ENCODE measurements at places on chromosomes 5 and 9. TPM values are rescaled to one million over a fixed set of nuclear protein-coding genes. Genes with fewer than 3 reads are reported as not detected.
A peak's percentile ranks its signal among the peaks of the same experiment; 100 is the strongest.

GRCh38 chr5:958701-959571 is 49.7 kb upstream of the NKD2 start:
- no peaks in the 10 kb centered on the region for H3K36me3 ChIP-seq
- H3K4me1 ChIP-seq: peaks cover 63% of the 10 kb centered on the region
- peak; percentile 54 for DNase-seq
- no peak overlapping the region for H3K4me3 ChIP-seq
- H3K27me3 ChIP-seq: peaks cover 51% of the 10 kb centered on the region

- no peak overlapping the region for H3K4me3 ChIP-seq
- H3K36me3 ChIP-seq: no peaks in the 10 kb centered on the region
- DNase-seq: no peak
Measured at GRCh38 chr5:148792744-148793143, 33.7 kb upstream of the ADRB2 start.

GRCh38 chr5:62828742-62829603 is 250.4 kb downstream of the LRRC70 start:
- H3K36me3 ChIP-seq: no peaks in the 10 kb centered on the region
- H3K27ac ChIP-seq: no peak overlapping the region
- no peaks in the 10 kb centered on the region for H3K27me3 ChIP-seq
- peak; percentile 42 for DNase-seq
- no peaks in the 10 kb centered on the region for H3K4me1 ChIP-seq

DNA sequence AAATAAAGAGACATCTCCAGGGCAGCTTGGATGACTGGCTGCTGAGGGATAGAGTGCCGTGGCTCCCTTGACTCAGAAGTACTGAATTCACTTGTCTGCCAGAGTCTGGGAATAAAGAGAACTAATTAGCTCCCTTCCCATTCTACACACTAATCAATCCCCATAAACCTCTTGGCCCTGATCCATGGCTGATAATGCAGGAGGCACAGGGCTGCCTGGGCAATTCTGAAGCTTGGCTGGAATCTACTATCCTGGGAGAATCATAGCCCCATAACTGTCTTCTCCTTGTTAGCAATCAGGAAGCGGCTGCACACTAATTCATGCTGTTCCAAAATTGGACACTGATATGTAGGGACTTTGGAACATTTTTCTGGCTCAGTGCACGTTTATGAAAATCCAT is 197.7 kb downstream of the PTTG1 start:
- no peak overlapping the region for H3K4me3 ChIP-seq
- no peaks in the 10 kb centered on the region for H3K4me1 ChIP-seq
- no peak overlapping the region for H3K27ac ChIP-seq
- H3K27me3 ChIP-seq: no peaks in the 10 kb centered on the region

DNA sequence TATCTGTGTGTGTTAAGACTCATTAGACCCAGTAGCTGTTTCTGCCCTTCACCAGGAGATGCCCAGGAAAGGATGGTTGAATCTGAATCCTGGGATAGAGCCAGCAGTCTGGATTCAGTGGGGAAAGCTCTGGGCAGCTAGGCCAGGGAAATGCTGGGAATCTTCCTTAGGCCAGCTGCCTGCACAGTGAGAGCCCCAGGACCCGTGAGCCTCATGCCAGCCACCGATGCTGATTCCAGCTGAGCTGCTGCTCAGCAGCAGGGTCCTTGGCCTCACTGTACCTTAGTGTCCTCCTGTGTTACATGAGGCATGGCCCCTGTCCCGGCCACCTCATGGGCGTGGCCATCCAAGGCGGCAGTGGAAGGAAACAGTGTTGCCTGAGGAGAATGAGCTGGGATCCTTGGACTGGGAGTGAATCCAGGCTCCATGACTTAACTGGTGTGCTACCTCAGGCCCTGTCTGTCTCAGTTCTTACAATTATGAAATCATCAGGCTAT is 87.1 kb downstream of the AMBP start:
- peak; percentile 51 for DNase-seq
- H3K27me3 ChIP-seq: no peaks in the 10 kb centered on the region
- peak overlapping the region; percentile 91 for H3K27ac ChIP-seq
- peaks cover 91% of the 10 kb centered on the region for H3K4me1 ChIP-seq

- no peak for DNase-seq
- H3K36me3 ChIP-seq: no peaks in the 10 kb centered on the region
- H3K27ac ChIP-seq: no peak overlapping the region
- peaks cover 3% of the 10 kb centered on the region for H3K4me1 ChIP-seq
Measured at GRCh38 chr5:40027400-40027799, 602.6 kb upstream of the DAB2 start.

GRCh38 chr5:32420506-32420905 is 24.0 kb downstream of the ZFR start:
- peaks cover 5% of the 10 kb centered on the region for H3K36me3 ChIP-seq
- peaks cover 10% of the 10 kb centered on the region for H3K4me1 ChIP-seq
- DNase-seq: peak; percentile 51
- H3K27me3 ChIP-seq: no peaks in the 10 kb centered on the region
- H3K27ac ChIP-seq: peak overlapping the region; percentile 50

WWC1 gene
- total RNA-seq: 0.89 TPM
